G401 (cell line): ENCODE measurements at places on chromosomes 6 and 20. TPM values are rescaled to one million over a fixed set of nuclear protein-coding genes. Genes with fewer than 3 reads are reported as not detected.

GRCh38 chr6:17475606-17476244, 82.3 kb downstream of the CAP2 start:
- no peak for DNase-seq

GRCh38 chr6:75484535-75484934, 9.1 kb downstream of the FILIP1 start:
- no peak for DNase-seq

DNA sequence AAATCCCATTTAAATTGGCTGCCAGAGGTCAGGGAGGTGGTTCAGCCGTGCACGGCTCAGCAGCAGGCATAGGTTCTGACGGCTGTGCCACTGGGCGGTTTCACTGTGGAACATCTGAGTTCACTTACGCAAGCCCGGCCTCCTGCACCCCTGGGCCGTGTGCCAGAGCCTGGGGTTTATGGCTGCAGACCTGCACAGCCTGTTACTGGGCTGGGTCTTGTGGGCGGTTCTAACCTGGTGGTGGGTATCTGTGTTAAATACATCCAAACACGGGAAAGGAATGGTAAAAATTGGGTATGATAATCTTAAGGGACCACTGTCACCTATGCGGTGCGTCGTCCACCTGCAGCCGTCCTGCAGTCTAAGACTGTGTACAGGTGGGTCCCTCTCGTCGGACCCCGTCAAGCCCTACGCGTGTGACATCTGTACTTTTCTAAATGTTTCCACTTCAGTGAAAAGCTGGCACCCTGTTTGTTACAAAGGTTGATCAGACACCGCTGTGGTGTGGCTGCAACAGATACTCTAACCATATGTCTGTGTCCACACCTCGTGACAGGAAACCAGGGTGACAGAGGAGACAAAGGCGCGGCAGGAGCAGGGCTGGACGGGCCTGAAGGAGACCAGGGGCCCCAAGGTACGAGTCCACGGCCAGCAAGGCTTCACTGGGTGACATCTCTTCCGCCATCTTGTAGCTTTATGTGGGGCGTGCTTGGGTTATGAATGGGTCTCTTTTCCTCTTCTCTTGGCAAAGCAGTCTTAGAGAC, 21.5 kb downstream of the COL9A3 start:
- DNase-seq, result no peak

- DNase-seq, result no peak
Measured at GRCh38 chr6:53805016-53805415, 10.2 kb downstream of the LRRC1 start.

DNA sequence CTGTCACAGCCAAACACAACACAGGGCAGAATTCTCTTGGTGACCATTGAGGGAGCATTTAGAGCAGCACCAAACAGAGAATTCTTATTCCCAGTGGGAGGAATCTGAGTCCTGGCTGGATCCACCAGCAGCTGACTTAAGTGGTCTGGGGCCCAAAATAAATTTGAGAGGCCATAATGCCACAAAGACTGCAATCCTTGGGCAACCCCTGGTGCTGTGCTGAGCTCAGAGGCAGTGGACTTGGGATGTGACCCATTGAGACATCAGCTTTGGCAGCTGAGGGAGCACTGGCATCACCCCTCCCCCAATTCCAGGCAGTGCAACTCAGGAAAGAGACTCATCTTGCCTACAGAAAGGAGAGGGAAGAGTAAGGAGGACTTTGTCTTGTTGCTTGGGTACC, 48.6 kb upstream of the THBS2 start:
- no peak for DNase-seq

DNA sequence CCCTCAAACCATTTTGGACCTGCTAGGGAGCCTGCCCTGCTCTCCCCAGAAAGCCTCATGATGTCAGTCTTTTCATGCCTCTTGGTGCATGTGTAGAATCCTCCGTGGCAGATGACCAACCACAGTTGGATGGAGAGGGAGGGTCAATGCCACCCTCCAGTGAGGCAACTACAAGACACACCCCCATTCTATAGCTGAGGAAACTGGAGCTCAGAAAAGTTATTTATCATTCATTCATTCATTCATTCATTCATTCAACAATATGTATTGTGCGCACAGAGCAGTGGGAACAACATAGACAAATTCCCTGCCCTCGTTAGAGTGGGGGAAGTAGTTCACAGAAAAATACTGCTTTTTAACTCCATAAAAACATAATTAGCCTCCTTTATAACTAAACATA, 16.8 kb downstream of the SNRPB start:
- DNase-seq, result no peak

DNA sequence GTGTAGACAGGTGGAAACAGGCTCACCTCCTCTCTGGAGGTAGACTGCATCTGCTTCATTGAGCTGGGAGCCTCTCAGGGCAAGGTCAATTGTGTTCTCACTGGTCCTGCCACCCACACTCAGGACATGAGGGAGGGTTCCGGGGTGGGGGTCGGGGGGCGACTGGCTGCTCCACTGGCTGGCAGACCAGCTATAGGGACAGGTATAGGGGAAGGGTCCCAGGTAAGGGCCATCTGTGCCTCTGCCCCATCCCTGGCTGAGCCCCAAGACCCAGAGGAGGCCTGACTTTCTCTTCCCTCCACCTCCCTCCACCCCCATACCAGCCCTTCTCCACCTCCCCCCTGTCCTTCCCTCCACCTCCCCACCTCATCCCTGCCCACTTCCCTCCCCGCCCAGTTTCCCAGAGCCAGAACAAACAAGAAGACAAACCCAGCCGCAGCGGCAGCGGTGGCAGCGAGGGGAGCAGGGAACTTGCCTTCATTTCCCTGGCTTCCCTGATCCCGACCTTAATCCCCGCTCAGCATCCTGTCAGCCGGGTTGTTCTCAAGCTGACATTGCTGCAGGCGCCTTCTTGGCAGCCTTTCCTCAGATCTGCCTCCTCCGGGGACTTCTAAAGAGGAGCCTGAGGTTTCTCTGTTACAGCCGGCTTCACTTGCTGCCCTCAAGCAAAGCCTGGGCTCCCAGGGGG, 18.3 kb upstream of the FOXP4 start:
- DNase-seq, result no peak

DNA sequence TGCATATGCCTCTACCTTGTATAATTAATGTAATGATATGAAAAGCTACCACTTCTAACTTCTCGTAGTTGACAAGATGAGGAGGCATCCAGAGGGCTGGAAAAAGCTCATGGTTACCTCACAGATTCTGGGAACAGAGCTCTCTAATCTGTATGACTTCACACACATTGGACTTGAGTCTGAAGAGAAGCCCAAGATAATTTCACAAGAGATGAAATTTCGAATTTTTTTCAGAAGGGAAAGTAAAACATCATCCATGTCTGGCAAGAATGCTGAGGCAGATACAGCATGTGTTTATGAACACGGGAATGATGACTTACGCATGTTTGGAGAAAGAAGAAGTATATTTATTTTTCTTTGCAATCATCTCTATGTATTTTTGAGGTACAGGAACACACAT, 141.8 kb upstream of the TENT5A start:
- no peak for DNase-seq

DNA sequence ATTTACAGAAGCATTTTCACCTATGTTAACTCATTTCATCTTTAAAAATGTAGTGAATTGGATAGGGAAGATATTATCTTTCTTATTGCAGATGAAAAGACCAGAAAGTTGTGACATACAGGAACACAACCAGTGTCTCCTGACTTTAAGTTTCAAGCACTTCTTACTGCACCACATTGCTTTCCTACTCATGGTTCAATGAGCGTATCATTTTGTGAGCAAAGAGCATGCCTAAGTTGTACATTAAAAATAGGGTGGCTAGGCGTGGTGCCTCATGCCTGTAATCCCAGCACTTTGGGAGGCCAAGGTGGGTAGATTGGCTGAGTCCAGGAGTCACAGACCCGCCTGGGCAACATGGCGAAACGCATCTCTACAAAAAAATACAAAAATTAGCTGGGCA, 21.2 kb upstream of the RNGTT start:
- no peak for DNase-seq

DNA sequence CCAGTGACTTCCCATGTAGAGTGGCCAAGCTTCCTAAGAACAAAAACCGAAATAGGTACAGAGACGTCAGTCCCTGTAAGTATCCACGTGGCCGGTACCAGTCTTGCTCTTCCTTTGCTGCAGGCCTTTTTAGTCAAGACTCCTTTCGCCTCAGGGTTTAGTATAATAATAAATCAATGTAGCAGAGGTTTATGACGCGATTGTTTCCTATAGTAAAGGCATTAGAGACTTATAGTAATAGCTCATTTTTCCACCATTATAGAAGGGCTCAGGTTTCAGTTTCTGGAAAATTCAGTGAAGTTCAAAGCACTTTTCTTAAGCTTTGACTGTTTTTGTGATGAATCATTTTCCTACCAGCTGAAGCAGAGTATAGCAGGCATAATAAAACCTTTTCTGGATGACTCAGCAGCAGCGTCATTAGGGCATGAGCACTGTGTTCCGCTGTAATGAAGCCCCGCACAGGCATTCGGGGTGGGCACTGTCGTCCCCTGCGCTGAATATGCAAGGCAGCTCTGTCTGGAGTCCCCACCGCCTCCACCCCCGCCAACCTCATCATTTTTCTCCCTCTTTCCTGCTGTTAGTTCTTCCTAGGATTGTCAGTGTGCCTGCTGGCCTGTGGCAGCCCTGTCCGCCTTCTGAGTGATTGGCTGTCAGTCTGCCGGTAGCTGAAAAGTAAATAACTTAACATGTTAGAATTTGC, 51.3 kb downstream of the PTPN1 start:
- no peak for DNase-seq

GRCh38 chr6:97461218-97461617, 178.2 kb upstream of the MMS22L start:
- DNase-seq, result no peak

DNA sequence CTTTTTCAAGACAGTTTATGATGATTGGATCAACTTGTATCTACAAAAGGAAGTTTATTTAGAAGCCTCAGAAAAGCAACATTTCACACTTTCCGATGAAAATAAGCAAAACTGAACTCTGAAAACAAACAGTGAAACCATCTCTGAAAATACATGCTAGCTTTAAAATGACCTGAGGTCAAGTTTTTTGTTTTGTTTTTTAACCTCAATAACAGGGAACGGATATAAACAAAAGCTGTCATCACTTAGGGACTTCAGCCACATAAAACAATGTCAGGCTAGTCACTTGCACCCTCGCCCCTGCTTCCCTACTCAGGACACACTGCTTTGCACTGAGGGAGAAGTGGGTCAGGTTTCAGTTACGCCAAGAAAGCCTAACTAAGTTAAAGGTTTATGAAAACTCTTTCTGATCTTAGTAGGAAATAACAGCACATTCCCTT, 11.6 kb downstream of the BACH2 start:
- no peak for DNase-seq

- no peak for DNase-seq
Measured at GRCh38 chr6:82712389-82712788, 348.8 kb downstream of the TPBG start.

DNA sequence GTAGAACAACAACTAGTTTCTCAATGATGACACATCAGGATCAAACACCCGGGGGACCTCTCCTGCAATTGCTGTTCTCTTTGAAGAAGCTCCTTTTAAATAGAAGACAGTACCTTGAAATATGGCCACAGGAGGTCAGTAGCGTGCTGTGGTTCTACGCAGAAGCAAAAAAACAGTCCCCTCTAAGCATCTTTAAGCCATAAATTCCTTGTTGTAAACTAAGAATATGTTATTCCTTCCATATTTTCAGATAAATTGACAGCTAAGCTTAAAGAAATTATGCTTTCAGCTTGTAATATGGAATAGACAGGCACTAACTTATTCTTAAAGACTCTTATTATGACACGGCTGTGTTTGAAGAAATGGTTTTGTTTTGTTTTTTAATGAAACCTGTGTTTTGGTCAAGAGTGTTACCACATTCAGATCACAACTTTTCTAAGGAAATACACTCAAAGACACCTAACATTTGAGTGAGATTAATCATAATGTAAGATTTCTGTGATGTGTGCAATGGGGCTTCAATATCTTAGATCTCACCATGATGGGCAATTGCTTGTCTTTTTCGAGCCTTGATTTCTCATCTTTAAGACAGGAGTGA, 49.7 kb upstream of the IL20RA start:
- DNase-seq, result peak; percentile 55

- peak; percentile 93 for DNase-seq
Measured at GRCh38 chr20:18007534-18008292, 38.9 kb downstream of the MGME1 start.

DNA sequence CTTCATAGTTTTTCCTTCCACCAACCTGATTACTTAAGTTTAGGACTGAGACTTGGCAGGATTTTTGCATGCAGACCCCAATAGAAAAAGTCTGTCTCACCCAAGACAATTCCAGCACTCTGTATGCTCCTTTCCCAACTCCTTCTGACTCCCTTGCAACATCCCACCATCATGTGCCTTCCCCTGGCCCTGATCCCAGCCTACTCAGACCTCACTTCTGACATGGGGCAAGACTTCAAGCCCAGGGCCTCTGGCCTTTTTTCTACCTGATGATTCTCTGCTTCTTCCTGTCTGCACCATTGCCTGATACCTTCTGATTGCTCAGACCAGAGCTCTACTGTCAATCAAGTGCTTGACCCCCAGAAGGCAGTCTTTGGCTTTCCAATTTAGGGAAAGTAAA, 96.6 kb downstream of the HAO1 start:
- DNase-seq, result no peak

DNA sequence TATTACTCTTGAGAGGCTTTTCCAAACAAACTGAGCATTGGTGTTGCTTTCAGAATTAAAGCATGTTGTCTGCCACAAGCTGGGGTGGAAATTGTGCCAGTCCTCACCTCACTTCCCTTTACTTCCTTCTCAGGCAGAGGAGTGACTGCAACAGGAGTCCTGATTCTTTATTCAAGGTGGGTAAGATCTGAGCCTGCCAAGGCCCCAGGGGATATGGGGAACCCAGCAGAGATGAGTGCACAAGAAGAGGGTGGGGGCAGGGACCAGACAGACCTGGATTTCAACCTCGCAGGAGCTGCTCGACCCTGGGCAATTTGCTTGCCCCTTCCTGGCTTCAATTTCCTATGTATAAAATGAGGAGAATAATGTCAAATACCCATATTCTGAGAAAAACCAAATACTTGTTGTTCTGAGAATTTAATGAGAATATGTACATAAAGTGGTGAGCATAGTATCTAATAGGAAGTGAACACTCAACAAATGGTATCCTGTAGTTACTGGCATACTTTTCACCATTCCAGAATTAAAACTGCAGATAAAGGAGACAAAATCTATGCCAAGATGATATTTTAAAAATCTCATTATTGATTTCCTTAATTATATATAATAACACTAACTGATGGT, 17.8 kb downstream of the MAN1A1 start:
- no peak for DNase-seq

Gene WFDC2
- total RNA-seq, result not detected in 2 replicates

Gene LY86
- total RNA-seq, result not detected in 2 replicates

Gene FAM83C
- not detected in 2 replicates for total RNA-seq

Gene APOBEC2
- total RNA-seq, result not detected in 2 replicates

Gene C4A
- total RNA-seq, result 0.98 and 1.2 TPM in 2 replicates

Gene TNXB
- under 0.01 TPM in 1 of 2 replicates, not detected in the other for total RNA-seq

Gene KHDC1
- total RNA-seq, result 1.9 and 2.3 TPM in 2 replicates

Gene ZNF343
- 7.6 and 11.3 TPM in 2 replicates for total RNA-seq

Gene PRL
- not detected in 2 replicates for total RNA-seq

Gene GMPR
- total RNA-seq, result not detected in 2 replicates

Gene FOXS1
- total RNA-seq, result 3.4 and 9.5 TPM in 2 replicates

Gene ME1
- not detected in 2 replicates for total RNA-seq

Gene DBNDD2
- total RNA-seq, result 0.86 and 5.7 TPM in 2 replicates

Gene C20orf173
- not detected in 2 replicates for total RNA-seq

Gene GPLD1
- 0.71 and 7.4 TPM in 2 replicates for total RNA-seq

Gene EPB41L2
- 20.8 and 30.2 TPM in 2 replicates for total RNA-seq
